ENCODE measurements at places on chromosomes 2 and 18.

DNA sequence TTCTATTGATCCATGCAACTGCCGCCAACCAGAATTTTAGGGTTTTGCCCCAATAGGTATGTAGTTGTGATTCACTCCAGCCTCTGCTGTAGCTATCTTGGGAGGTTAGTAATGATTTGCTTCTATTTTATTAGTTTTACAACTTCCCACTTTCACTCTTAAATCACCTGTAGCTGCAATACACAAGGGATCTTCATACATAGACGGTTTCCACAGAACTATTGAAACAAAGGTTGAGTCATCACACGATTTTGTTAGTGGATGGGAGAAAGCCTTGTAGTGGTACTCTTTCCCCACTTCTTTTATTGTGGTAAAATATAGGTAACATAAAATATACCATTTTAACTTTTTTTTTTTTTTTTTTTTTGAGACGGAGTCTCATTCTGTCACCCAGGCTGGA, 104.2 kb upstream of the SPRED2 start:
- no peak for DNase-seq

DNA sequence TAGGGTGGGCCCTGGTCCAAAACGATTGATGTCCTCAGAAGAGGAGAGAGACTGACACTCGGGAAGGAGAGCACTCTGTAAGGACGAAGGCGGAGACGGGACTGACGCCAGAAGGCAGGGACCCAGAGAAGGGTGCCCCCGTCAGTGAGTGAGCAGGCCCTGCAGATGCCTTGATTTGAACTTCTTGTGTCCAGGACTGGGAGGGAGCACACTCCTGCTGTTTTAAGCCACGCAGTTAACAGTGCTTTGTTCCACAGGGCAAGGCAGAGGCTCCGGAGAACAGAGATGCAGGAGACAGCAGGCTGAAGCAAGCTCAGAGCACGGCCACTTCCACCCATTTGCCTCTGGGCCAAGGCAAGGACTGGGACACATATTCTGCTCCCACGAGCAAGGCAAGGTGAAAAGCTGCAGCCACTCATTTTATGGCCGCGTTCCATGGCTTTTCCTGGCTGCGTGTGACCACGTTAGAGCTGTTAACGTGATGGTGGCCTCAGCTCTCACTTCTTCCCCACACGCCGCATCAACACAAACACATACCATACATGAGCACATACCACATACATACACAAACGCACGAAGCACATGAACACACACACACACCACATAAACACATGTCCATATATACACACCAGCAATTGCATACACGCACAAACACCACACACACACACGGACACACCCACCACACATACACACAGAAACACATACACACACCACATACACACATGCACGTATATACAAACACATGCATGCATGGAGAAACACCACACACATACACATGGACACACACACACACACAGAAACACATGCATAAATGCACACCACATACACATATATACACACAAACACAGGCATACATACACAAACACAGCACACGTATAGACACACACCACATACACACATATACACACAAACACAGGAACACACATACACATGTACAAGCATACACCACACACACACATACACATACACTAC, 521.0 kb upstream of the MYT1L start:
- DNase-seq = no peak

DNA sequence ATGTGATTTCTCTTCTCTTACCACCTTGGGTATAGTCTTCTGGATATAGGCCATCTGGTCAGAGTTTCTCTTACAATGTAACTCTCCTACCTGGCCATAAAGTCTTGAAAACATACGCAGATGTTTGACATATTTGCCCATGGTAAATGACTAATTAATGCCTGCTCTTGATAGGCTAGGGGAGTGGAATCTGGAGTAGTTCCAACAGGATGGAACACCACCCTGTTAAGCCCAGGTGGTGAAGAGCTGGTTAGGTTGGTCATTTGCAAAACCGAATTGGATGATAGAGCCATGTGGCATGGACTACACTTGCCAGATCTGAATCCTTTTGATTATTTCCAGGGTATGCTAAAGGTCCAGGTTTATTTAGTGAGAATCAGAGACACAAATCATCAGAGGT, 36.5 kb downstream of the HADHB start:
- DNase-seq = no peak

DNA sequence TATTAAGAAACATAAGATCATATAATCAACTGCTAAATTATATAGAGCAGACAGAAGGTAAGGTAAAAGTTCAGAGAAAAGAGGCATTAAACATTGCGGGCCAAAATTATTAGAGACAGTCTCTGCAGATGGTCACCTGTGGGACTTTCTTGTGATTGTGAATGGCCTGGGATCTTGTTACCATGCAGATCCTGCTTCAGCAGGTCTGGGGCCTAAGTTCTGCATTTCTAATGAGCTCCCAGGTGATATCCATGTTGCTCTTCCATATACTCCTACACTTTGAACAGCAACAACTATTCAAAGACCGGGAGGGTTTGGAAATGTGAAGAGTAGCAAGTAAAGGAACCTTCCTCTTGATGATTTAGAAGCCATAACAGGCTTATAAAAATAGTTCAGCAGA, 8.5 kb upstream of the ETAA1 start:
- no peak for DNase-seq

GRCh38 chr2:231601356-231602229, 8.9 kb downstream of the TEX44 start:
- DNase-seq = peak; percentile 81

DNA sequence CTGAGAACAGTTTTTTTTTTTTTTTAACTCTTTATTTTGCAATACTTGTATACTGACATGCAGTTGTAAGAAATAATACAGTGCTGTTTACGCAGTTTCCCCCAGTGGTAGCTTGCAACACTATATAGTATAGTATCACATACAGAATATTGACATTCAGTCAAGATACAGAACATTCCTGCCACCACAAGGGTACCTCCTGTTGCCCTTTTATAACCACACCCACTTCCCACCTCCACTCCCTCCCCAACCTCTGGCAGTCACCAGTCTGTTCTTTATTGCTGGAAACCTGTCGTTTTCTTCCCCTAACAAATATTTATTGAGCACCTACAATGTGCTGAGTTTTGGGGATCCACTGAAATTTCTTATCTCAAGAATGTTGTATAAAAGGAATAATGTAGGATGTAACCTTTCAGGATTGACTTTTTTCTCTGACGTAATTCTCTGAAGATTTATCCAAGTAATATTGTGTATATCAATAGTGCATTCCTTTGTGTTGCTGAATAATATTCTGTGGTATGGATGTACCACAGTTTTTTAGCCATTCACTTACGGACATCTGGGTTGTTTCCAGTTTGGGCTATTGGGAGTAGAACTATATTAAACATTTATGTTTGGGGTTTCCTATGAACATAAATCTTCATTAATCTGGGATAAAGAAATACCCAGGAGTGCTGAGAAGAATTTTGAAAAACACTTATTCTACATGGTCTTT, 51.4 kb upstream of the EML6 start:
- no peak for DNase-seq

DNA sequence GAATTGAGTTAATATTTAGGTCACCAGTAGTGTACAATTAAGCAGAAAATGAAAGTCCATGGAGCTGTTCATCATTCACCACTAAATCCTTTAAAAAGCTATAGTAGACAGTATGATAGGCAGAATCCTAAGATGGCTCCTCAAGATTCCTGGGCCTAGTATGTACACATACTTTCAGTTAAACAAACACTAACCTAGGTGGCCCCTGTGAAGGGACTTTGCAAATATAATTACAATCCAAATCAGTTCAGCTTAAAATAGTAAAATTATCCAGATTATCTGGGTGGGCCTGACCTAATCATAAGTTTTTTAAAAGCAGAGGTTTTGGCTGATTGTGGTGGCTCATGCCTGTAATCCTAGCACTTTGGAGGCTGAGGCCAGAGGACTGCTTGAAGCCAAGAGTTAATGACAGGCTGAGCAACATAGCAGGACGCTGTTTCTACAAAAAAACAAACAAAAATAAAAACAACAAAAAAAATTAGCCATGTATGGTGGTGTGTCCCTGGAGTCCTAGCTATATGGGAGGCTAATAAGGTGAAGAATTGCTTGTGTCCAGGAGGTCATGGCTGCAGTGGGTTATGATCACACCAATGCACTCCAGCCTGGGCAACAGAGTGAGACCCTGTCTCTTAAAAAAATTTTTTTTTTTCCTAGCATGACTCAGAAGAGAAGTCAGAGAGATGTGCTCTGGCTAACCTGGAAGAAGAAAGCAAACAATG, 13.9 kb downstream of the MEX3C start:
- no peak for DNase-seq

DNA sequence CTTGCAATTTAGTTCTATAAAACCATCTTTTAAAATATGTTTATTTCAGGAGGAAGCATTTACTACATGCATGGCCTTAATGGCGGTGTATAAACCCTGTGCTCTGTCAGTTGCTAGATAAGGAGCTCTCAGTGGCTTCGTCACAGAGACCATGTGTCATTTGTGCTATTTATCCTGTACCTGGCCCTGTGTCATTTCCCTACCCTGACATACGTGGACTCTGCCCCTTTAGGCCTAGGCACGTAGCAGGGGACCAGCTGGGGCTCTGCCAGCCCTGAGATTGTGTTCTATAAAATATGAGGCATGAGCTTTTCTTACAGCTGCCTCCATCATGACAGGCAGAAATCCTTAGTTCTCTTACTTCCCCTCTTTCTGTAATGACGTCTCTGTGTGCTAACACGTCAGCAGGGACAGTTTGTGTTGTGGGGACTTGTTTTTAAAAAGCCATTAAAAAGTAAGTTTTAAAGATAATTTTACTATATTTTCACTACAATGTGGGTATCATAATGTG, 88.0 kb downstream of the ITGB1BP1 start:
- DNase-seq = no peak

GRCh38 chr2:72236445-72237067, 88.9 kb upstream of the CYP26B1 start:
- no peak for DNase-seq

GRCh38 chr2:85235281-85235680, 92.5 kb downstream of the TGOLN2 start:
- no peak for DNase-seq

GRCh38 chr2:180591947-180592346, 388.5 kb upstream of the UBE2E3 start:
- DNase-seq = no peak

DNA sequence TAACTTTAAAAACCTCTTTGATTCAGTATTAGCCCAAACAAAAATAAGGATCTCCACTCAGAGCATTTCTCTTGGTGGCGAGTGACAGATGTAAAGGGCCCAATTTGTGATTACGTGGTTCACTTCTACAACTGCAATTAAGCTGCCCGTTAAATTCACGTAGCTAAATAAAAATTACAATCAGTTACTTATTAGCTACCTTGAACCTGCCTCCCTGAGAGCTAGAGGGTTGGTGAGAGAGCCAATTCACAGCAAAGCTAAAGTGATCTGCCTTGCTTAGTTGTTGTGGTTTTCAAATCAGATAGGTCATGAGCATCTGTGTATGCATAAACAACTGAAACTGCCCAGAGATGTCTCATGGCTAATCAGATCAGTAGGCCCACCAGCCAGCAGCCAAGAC, 156.7 kb downstream of the RNF152 start:
- DNase-seq = no peak

- no peak for DNase-seq
These were observed 51.8 kb downstream of the LPIN2 start for GRCh38 chr18:2960983-2961696.

DNA sequence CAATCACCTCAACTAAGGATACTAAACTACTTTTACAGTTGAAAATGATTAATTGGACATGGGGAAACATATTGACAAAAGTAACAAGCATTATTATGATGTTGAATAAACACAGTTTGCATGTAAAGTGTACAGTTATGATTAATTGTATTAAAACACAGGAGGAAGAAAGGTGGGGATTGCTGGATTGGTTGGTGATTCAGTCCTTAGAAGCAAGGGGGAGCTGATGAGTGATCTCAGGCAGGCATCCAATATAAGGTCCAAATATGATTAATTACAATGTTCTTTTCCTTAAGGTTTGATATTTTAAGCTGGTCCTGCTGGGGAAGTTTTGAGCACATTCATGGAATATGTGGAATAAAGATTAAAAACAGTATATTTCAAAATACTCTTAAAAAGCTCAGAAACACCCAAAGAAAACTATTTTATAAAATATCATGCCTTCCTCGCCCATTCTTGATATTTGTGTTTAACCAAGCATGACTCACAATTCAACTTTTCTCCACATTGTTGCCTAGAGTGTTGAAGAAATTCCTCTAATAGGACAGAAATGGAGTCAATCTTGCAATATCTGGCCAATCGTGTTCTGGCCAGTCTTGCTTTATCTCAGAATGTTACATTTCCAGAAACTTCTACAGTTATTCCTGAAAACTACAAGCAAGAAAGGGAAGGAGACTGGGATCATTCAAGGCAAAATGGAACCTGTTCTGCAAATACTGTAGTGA, 268.2 kb downstream of the RPIA start:
- no peak for DNase-seq

GRCh38 chr18:49456794-49457193, 3.7 kb downstream of the DYM start:
- DNase-seq = no peak

All from activated naive CD4-positive, alpha-beta T cell treated with Interleukin-2 at 50 U/mL for 16 hours (primary cell).